ENCODE measurements at places on chromosomes 11 and 22.

- DNase-seq, result peak; percentile 74
These were observed 97.1 kb upstream of the CARD18 start for GRCh38 chr11:105236664-105237063.

DNA sequence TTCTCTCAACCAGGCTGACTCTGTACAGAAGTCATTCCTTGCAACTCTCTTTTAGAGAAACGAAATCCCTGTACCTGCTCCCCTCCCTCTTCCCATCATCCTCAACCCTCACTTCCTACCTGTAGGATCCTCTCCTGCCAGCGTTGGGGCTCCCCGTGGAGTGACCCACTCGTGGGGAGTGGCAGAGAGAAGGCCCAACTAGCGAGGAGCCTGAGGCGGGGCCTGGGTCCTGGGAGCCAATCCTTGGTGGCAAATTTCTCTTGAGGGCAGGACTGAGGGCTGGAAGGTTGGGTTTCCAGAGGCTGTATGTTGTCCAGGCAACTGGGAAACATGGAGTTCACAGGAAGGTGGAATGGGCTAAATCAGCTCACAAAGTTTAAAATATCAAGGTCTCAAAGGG is 10.4 kb downstream of the NHERF4 start:
- DNase-seq, result peak; percentile 49

- no peak for DNase-seq
These were observed 17.8 kb downstream of the TREH start for GRCh38 chr11:118661425-118662301.

DNA sequence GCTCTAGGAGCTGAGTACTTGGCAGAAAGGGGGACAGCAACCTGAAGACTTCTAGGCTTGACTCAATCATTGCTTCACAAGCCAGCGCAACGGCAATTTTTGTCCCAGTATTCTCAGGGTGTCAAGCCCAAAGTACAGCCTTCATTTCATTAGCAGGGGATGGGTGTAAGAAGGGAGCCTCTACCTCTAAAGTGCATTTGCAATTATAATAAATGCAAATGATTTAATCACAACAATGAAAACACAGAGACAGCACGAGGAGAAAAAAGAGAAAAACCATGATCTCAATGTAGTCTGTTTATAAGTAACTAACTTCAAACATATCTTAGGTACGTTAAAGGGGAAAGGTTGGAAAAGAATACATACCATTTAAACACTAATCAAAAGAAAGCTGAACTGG is 34.7 kb downstream of the ZBTB44 start:
- no peak for DNase-seq

GRCh38 chr11:61922539-61922938 is 5.2 kb upstream of the RAB3IL1 start:
- peak; percentile 91 for DNase-seq
